Activated CD4-positive, alpha-beta memory T cell treated with anti-CD3 and anti-CD28 coated beads, Interleukin-2, amount 10 ng/mL, durations not matched to agents 7 days and 5 days (primary cell): ENCODE measurements at places on chromosomes 7 and 10. TPM values are rescaled to one million over a fixed set of nuclear protein-coding genes. Genes with fewer than 3 reads are reported as not detected.

GFRA1 gene
- total RNA-seq: not detected

- DNase-seq: no peak
Measured at GRCh38 chr10:89478085-89478738, 57.2 kb downstream of the SLC16A12 start.

- DNase-seq: no peak
Measured at GRCh38 chr10:72503241-72503640, 122.6 kb downstream of the MICU1 start.

- DNase-seq: no peak
Measured at GRCh38 chr10:71266918-71267442, 52.1 kb upstream of the SLC29A3 start.

DNA sequence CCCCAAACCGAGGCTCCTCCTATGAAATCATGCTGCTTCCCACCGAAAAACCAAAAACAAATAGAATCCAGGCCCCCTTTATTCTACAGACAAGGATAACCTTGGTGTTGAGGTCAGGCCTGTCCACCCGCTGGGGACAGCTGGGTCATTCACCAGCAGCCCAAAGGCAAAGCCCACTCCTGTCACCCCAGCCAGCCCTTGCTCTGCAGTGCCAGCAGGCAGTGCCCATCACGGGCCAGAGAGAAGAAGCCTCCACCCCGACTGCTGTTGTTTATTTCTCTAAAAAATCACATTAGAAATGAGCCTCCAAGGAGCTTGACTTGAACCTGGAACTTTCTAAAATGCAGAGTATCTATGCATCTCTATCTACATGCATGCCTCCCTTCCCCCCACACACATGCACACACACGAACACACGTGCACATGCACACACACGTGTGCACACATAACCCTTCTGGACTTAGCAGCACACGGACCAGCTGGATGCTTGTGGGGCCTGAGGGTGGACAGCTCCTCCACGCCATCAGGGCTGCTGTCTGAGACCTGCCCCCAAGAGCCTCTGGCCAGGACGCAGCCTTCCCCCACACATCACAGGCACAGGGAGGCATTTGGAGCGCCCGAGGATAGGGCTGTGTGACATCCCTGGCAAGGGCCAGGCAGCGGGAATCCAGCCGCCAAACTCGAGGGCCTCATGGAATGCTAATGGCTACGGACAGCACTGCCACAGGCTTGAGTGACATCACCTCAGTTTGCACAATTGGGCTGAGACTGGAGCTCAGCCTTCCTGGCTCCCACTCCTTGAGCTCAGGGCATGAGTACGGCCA, 22.8 kb downstream of the PRKAG2 start:
- no peak for DNase-seq

GRCh38 chr7:140235114-140235513, 58.3 kb upstream of the KDM7A start:
- DNase-seq: no peak

GRCh38 chr10:35379226-35380137, 43.2 kb downstream of the CCNY start:
- no peak for DNase-seq

GRCh38 chr7:121166916-121167315, 161.9 kb upstream of the WNT16 start:
- DNase-seq: no peak
